ENCODE measurements at places on chromosomes 11 and 22. TPM values are rescaled to one million over a fixed set of nuclear protein-coding genes. Genes with fewer than 3 reads are reported as not detected.
A peak's percentile ranks its signal among the peaks of the same experiment; 100 is the strongest.

The SLC22A9 gene
- not detected for total RNA-seq

The PIWIL4 gene
- total RNA-seq, result 2.7 TPM

The PNPLA5 gene
- not detected for total RNA-seq

The RASL10A gene
- total RNA-seq, result 1.8 TPM

The NCF4 gene
- 13.0 TPM for total RNA-seq

The PATE2 gene
- total RNA-seq, result not detected

DNA sequence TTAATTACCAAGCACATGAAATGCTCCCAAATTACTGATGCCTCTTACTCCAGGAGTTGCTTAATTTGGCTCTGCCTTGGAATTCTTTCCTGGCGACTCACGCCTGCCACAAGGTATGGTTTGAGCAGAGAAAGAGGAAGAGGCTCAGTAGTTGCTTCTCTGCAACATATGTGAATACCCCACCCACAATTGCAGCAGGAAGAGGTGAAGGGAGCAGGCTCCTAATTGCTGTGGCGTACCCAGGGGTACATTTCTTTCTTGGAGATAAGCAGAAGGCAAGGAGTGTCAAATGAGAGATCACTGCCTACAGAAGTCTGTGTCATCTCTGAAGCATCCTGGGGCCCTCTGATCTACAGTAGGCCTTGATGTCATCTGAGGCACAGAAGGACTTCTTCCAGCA, 10.6 kb upstream of the NNMT start:
- no peak overlapping the region for H3K27ac ChIP-seq
- H3K4me1 ChIP-seq, result peaks cover 5% of the 10 kb centered on the region
- H3K27me3 ChIP-seq, result no peaks in the 10 kb centered on the region
- no peaks in the 10 kb centered on the region for H3K36me3 ChIP-seq
- H3K4me3 ChIP-seq, result no peak overlapping the region

GRCh38 chr11:104736502-104736901, 161.8 kb downstream of the CASP12 start:
- H3K27ac ChIP-seq, result no peak overlapping the region
- H3K36me3 ChIP-seq, result no peaks in the 10 kb centered on the region
- H3K27me3 ChIP-seq, result no peaks in the 10 kb centered on the region
- no peak for DNase-seq
- H3K4me3 ChIP-seq, result no peak overlapping the region

DNA sequence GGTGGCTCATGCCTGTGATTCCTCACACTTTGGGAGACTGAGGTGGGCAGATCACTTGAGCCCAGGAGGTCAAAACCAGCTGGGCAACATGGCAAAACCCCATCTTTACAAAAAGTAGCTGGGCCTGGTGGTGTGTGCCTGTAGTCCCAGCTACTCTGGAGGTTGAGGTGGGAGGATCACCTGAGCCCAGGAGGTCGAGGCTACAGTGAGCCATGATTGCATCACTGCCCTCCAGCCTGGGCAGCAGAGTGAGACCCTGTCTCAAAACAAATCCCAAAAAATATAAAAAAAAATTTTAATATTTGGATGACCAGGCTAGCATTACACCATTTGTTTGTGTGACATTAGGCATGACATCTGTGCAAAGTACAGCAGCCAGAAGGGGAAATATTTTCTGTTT, 49.7 kb upstream of the CTTN start:
- H3K36me3 ChIP-seq, result peaks cover 77% of the 10 kb centered on the region
- no peak overlapping the region for H3K4me3 ChIP-seq
- no peaks in the 10 kb centered on the region for H3K4me1 ChIP-seq

GRCh38 chr11:65421794-65422632, 585 bp upstream of the NEAT1 start:
- H3K4me1 ChIP-seq, result peaks cover 38% of the 10 kb centered on the region
- peaks cover 30% of the 10 kb centered on the region for H3K36me3 ChIP-seq
- no peaks in the 10 kb centered on the region for H3K27me3 ChIP-seq
- H3K4me3 ChIP-seq, result peak overlapping the region; percentile 80
- H3K27ac ChIP-seq, result peak overlapping the region; percentile 100
- peak; percentile 98 for DNase-seq

DNA sequence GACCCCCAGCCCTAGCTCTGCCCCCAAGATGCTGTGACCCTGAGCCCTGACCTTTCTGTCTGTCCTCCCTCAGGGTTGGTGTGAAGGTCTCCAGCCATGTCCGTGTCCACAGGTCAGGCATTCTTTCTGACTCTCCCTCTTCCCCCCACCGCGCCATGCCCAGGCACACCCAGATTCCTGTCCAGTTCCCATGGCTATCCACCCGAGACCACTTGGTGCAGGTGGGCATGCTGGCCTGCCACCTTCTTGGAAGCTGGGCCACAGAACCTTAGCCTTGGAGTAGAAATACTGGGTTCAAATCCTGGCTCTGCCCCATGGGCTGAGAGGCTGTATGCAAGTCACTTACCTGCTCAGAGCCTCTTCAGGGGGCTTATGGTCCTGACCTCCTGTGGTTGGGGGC, 2.3 kb upstream of the PLCB3 start:
- no peak overlapping the region for H3K27ac ChIP-seq
- H3K4me3 ChIP-seq, result no peak overlapping the region
- no peak for DNase-seq
- peaks cover 4% of the 10 kb centered on the region for H3K36me3 ChIP-seq
- no peaks in the 10 kb centered on the region for H3K27me3 ChIP-seq
- H3K4me1 ChIP-seq, result peaks cover 64% of the 10 kb centered on the region

DNA sequence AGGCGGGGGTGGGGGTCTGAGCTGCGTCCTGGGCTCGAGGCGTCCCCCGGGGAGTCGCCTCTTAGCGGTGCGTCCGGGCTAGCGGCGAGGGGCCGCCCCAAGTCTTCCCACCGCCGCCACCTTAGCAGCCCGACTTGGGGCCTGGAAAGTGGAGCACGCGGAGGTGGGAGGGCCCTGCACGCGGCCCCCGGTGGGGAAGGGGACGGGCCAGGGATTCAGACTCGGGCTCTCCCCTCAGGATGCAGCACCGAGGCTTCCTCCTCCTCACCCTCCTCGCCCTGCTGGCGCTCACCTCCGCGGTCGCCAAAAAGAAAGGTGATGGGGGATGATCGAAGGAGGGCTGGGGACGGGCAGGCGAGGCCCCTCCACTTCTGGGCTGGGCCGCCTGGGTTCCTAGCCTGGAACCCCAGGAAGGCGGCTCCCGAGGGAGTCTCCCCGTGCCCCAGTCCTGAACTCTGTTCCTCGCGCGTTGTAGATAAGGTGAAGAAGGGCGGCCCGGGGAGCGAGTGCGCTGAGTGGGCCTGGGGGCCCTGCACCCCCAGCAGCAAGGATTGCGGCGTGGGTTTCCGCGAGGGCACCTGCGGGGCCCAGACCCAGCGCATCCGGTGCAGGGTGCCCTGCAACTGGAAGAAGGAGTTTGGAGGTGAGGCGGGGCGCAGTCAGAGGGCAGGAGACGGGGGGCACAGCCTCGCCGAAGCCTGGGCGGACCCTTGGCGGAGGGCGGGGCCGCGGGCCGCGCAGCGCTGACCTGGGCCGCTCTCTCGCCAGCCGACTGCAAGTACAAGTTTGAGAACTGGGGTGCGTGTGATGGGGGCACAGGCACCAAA, 563 bp downstream of the MDK start:
- no peaks in the 10 kb centered on the region for H3K27me3 ChIP-seq
- H3K4me3 ChIP-seq, result peak overlapping the region; percentile 67
- DNase-seq, result no peak

DNA sequence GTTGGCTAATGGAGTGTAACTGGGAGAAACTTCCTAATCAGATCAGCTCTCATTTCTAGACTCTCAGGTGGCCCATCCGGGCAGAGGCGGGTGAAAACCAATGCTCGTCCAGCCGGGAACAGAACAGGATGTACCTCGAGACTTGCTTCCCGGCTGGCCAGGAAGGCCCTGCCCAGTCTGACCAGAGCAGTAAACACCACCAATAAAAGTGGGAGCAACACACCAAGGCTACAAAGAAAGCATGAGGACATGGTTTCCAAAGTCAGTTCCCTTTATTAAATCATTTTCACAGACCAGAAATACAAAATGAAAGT, 940 bp upstream of the TNKS1BP1 start:
- peaks cover 49% of the 10 kb centered on the region for H3K4me1 ChIP-seq
- H3K4me3 ChIP-seq, result peak overlapping the region; percentile 71
- no peaks in the 10 kb centered on the region for H3K27me3 ChIP-seq
- H3K27ac ChIP-seq, result peak overlapping the region; percentile 96
- no peak for DNase-seq

- H3K4me3 ChIP-seq, result no peak overlapping the region
- H3K27me3 ChIP-seq, result peaks cover 24% of the 10 kb centered on the region
- peak; percentile 14 for DNase-seq
- peaks cover 49% of the 10 kb centered on the region for H3K4me1 ChIP-seq
- H3K27ac ChIP-seq, result no peak overlapping the region
These were observed 2.9 kb downstream of the SCARF2 start for GRCh38 chr22:20434773-20435172.

- peaks cover 55% of the 10 kb centered on the region for H3K4me1 ChIP-seq
- H3K27ac ChIP-seq, result no peak overlapping the region
- H3K4me3 ChIP-seq, result no peak overlapping the region
- H3K36me3 ChIP-seq, result no peaks in the 10 kb centered on the region
- no peak for DNase-seq
These were observed 2.1 kb upstream of the DPAGT1 start for GRCh38 chr11:119103793-119104192.

DNA sequence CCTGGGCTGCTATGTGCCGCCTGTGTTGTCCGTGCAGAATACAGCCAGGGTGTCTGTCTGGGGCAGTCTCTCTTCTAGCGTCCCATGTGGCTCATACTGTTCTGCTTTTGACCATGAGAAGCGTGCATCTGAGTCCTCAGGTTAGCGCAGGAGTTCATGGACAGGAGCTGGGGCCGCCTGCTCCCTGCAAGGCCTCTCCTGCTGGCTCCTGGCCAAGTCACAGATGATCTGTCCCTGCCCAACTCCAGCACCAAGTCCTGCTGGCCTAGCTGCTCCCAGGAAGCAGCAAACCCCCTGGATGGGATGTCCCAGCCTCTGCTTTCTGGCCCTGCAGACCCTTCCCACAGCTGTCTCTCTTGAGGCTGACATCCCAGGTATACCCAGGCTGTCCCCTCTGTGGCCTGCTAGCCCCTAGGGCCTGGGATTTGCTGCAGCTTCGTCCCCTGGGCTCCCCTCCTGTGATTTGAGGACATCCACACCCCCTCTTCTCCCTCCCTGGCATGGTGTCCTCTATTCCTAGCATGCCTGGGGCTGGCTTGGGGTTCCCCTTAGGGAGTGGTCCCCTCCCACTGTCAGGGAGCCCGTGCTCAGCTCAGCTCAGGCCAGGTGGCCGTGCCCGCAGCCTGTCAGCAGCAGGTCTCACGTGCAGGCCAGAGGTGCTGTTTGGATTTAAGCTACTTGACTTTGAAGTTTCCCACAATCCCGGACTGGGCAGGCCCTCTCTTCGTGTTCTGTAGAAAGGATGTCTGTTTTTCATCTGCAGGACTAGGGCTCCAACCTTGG, 17.8 kb downstream of the PRR5 start:
- no peaks in the 10 kb centered on the region for H3K36me3 ChIP-seq
- no peaks in the 10 kb centered on the region for H3K27me3 ChIP-seq
- no peak for DNase-seq
- no peak overlapping the region for H3K4me3 ChIP-seq
- no peaks in the 10 kb centered on the region for H3K4me1 ChIP-seq

- H3K27ac ChIP-seq, result peak overlapping the region; percentile 81
- H3K36me3 ChIP-seq, result no peaks in the 10 kb centered on the region
- H3K4me3 ChIP-seq, result peak overlapping the region; percentile 23
These were observed 1.0 kb upstream of the SESN3 start for GRCh38 chr11:95231881-95232605.

DNA sequence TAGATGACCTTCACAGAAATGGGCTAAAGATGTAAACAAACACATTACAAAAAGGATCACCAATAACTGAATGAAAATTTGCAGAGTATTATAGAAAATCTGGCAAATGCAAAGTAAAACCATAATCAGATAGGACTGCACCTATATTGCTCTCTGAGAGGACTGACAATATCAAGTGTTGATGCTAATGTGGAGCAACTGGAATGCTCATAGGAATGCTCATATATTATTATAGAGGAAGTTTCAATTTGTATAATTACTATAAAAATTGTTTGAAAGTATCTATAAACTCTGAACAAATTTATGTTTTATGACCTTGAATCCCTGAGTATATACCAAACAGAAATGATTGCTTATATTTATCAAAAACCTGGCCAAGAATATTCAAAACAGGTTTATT, 18.4 kb upstream of the TEAD1 start:
- H3K36me3 ChIP-seq, result no peaks in the 10 kb centered on the region
- no peaks in the 10 kb centered on the region for H3K4me1 ChIP-seq
- no peaks in the 10 kb centered on the region for H3K27me3 ChIP-seq
- DNase-seq, result no peak
- no peak overlapping the region for H3K27ac ChIP-seq

- peak within 1 kb of the TSS; percentile 99 for H3K27ac ChIP-seq
- H3K27me3 ChIP-seq, result no peaks in the 10 kb centered on the region
- H3K4me3 ChIP-seq, result peak within 1 kb of the TSS; percentile 95
These were observed at the start of gene TOB2 for GRCh38 chr22:41446639-41447434. Gene TOB2, minus strand, starts transcription at chr22:41446801. Its CDS starts 9,456 bp downstream, at chr22:41437345.

DNA sequence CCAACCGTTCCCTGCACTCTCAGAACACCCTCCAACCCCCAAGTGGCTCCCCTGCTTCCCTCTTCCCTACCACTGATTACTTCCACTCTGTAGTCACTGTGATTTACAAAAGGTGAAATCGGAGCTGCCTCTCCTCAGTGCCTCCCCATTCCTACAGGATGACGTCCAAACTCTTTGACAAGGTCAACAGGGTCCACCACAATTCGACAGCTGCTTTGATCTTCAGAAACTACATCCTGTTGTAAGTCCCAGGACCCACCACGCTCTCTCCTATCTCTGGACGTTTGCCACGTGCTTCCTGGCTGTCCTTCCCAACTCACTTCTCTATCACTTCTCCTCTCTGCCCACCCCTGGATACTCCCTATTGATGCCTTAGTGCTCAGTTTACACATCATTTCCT, 85.0 kb upstream of the EIF3D start:
- no peaks in the 10 kb centered on the region for H3K4me1 ChIP-seq
- no peak overlapping the region for H3K27ac ChIP-seq
- no peak for DNase-seq
- no peaks in the 10 kb centered on the region for H3K36me3 ChIP-seq
- H3K27me3 ChIP-seq, result no peaks in the 10 kb centered on the region

DNA sequence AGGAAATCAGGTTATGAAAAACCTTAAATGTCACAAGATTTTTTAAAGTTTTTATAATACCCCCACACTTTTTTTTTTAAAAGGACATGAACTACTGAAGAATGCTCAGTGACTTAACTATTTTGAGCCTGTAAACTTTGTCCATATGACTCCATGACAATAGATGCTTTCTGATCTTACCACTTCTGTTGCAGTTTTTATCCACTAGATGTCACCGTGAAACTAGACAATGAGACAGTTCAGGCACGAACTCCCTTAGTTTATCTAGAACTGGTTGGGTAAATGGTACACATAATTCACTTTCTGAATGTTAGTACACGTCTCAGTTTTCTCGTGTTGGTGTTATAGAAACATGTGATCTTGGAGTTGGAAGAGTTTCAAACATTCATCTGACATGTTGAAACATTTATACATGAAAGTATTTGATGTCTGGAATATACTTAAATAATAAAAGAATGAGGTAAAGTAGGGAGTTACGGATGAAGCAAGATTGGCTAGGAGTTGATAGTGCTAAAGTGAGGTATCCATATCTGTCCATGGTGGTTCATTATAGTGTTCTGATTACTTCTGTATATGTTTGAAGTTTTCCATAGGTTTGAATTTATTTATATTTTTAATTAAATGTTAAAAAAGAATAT, 8.1 kb downstream of the CCDC15 start:
- no peak for DNase-seq
- no peaks in the 10 kb centered on the region for H3K36me3 ChIP-seq
- H3K27me3 ChIP-seq, result no peaks in the 10 kb centered on the region
- no peak overlapping the region for H3K27ac ChIP-seq
- H3K4me1 ChIP-seq, result no peaks in the 10 kb centered on the region
- H3K4me3 ChIP-seq, result no peak overlapping the region

Measured in left lung (tissue), 14 donors.